ENCODE measurements at places on chromosomes 1 and 21.
A peak's percentile ranks its signal among the peaks of the same experiment; 100 is the strongest.

- DNase-seq: no peak
Measured at GRCh38 chr1:99964806-99965205, 5.0 kb upstream of the SLC35A3 start.

GRCh38 chr21:17925000-17925610, 105.9 kb upstream of the C21orf91 start:
- peak; percentile 64 for DNase-seq

DNA sequence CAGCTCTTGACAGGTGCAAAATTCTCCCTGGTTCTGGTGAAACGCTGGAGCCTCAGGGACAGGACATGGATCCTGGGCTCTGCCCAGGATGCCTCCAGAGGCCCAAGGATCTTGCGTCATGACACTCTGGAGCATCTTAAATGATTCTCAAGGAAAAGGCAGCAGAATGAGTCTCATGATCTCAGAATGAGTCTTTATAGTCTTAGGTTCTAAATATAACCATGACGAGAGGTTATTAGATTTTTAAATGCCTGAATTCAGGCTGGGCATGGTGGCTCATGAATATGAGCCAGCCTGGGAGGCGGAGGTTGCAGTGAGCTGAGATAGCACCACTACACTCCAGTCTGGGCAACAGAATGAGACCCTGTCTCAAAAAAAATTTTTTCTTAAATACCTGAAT, 55.5 kb downstream of the ECE1 start:
- DNase-seq: no peak

- DNase-seq: no peak
Measured at GRCh38 chr1:8816264-8816663, 1.2 kb downstream of the RERE start.

GRCh38 chr1:211340622-211341507, 14.2 kb downstream of the TRAF5 start:
- no peak for DNase-seq

GRCh38 chr1:226425431-226426031, 17.6 kb upstream of the PARP1 start:
- DNase-seq: peak; percentile 46

GRCh38 chr1:207172885-207173284, 68.9 kb downstream of the C4BPA start:
- DNase-seq: no peak

- no peak for DNase-seq
Measured at GRCh38 chr21:44686000-44686781, 4.2 kb upstream of the KRTAP12-1 start.

GRCh38 chr1:117671781-117672501, 66.1 kb downstream of the TENT5C start:
- DNase-seq: no peak

DNA sequence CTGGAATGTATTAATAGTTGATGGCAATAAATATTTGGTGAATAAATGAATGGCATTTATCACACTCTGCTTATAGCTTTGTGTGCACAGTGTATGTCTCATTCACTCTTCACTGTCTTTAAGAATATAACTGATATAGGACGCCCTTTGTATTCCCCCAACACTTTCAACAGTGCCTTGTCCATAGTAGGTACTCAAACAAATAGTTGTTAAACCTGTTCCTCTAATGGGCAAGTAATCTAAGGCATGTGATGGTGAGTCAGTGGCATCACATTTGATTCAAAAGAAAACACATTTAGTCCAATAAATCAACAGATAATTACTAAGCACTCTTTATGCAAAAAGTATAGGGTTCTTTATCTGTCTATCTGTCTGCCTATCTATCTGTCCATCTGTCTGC, 11.2 kb upstream of the RXRG start:
- no peak for DNase-seq

GRCh38 chr1:185670187-185670627, 64.0 kb upstream of the HMCN1 start:
- DNase-seq: peak; percentile 65

- no peak for DNase-seq
Measured at GRCh38 chr1:62725255-62725654, 37.1 kb upstream of the DOCK7 start.

DNA sequence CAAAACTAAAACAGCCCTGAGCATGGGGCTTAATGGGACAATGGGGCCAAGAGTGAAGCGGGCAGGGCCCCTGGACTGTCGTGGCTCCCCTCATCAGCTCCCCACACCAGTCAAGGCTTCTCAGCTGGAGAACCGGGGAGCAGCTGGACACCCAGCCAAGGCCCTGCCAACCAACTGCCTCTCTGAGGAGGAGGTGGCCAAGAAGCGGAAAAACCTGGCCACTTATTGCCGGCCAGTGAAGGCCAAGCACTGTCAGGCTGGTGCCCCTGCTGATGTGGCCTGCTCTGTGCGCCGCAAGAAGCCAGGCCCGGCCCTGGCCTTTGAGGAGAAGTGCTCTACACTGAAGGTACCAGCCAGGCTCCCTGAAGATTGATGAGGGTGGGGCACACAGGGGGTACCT, 2.5 kb upstream of the CYB561D1 start:
- no peak for DNase-seq

- no peak for DNase-seq
Measured at GRCh38 chr1:211944733-211945500, 90.4 kb downstream of the INTS7 start.

GRCh38 chr1:46526691-46527291, 24.7 kb downstream of the KNCN start:
- no peak for DNase-seq

Measured in CD4-positive, alpha-beta T cell treated with Interleukin-21 for 1 hour (primary cell).